ENCODE measurements at places on chromosomes 11 and 22. TPM values are rescaled to one million over a fixed set of nuclear protein-coding genes. Genes with fewer than 3 reads are reported as not detected.
A peak's percentile ranks its signal among the peaks of the same experiment; 100 is the strongest.

Gene TREH
- 0.21 TPM for polyA plus RNA-seq

GRCh38 chr11:110311783-110312579 lies 15.6 kb upstream of the RDX start:
- H3K4me1 ChIP-seq: peaks cover 6% of the 10 kb centered on the region
- no peak for DNase-seq
- H3K27me3 ChIP-seq: no peaks in the 10 kb centered on the region
- no peaks in the 10 kb centered on the region for H3K36me3 ChIP-seq

- H3K36me3 ChIP-seq: no peaks in the 10 kb centered on the region
- no peak overlapping the region for H3K27ac ChIP-seq
- H3K27me3 ChIP-seq: peaks cover 2% of the 10 kb centered on the region
- no peaks in the 10 kb centered on the region for H3K4me1 ChIP-seq
- DNase-seq: no peak
Measured at GRCh38 chr11:31995525-31996094, 95.3 kb upstream of the RCN1 start.

DNA sequence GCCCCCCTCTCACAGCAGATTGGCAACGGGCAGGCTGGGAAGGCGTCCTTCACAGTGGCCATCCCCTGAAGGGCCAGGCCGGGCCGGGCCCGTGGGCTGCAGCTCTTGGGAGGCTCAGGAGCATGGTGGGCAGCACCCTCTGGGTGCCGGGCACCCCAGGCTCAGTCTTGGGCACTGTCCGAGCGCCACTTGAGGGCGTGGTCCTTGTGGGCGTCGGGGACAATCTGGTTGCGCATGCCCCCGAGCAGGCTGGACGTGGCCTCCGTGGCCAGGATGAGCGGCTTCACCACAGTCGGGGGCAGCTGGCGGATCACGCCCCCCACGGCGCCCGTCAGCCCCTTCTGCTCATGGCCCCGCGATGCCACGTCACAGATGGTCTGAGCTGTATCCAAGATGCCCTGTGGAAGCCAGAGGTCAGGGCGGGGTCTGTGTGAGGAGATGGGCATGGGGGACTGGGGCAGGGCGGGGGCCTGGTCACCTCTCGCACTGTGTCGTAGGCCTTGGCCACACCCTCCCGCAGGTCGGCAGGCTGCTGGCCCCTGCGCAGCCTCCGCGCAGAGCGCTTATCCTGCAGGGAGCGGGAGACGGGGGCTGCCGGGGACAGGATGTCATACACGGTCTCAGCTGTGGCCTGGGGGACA lies 16.5 kb upstream of the EHD1 start:
- DNase-seq: peak; percentile 81
- H3K36me3 ChIP-seq: peaks cover 52% of the 10 kb centered on the region
- H3K27ac ChIP-seq: no peak overlapping the region
- H3K4me3 ChIP-seq: no peak overlapping the region
- no peaks in the 10 kb centered on the region for H3K4me1 ChIP-seq
- no peaks in the 10 kb centered on the region for H3K27me3 ChIP-seq

DNA sequence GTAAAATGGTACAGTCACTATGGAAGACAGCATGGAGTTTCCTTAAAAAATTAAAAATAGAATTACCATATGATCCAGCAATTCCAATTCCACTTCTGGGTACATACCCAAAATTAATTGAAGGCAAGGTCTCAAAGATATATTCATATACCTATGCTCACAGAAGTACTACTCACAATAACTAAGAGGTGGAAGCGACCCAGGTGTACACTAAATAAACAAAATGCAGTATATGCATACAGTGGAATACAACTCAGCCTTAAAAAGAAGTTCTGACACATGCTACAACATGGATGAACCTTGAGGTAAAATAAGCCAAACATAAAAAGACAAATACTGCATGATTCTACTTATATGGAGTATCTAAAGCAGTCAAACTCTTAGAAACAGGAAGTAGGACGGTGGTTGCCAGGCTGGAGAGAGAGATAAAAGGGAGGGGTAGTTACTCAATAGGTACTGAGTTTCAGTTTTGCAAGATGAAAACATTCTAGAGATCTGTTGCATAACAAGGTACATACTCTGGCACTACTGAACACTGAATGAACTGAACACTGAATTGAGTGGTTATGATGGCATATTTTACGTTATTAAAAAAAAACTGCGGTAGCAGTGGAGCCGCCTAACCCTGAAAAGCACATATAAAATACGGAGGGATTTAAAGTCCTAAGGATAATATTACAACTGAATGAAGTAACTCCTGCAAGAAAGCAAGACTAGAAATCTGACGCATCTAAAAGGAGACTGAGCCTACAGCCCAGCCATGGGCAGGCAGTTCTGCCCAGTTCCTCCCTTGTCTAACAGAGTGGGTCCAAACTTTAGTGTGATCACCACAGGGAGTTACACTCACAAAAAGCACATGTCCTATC lies 12.8 kb downstream of the DGCR2 start:
- DNase-seq: no peak
- H3K4me1 ChIP-seq: peaks cover 23% of the 10 kb centered on the region
- H3K27me3 ChIP-seq: no peaks in the 10 kb centered on the region
- no peak overlapping the region for H3K4me3 ChIP-seq

Gene HTR3A
- polyA plus RNA-seq: 0.11 TPM

DNA sequence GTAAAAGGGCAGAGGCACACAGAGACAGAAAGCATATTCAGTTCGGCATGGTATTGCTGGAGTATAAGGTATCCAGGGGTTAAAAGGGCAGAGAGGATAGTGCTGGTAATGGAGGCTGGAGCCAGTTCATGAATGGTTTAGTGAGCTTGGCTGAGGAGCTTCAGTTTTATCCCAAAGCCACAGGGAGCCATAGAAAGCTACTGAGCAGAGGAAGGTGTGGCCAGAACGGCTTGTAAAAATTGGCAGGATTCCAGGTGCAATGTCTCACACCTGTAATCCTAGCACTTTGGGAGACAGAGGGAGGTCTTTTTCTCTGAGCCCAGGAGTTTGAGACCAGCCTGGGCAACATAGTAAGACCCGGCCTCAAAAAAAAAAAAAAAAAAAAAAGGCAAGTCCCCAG lies 186.1 kb downstream of the MYO18B start:
- H3K27me3 ChIP-seq: no peaks in the 10 kb centered on the region
- H3K36me3 ChIP-seq: no peaks in the 10 kb centered on the region
- H3K27ac ChIP-seq: no peak overlapping the region
- no peaks in the 10 kb centered on the region for H3K4me1 ChIP-seq
